ENCODE measurements at places on chromosomes 3 and 15. TPM values are rescaled to one million over a fixed set of nuclear protein-coding genes. Genes with fewer than 3 reads are reported as not detected.

The GPR62 gene
- not detected for total RNA-seq

The OR5K4 gene
- not detected for total RNA-seq

The LRRC31 gene
- total RNA-seq: 6.5 TPM

The LCTL gene
- not detected for total RNA-seq

The TRIM42 gene
- not detected for total RNA-seq

The CPN2 gene
- 3.5 TPM for total RNA-seq

DNA sequence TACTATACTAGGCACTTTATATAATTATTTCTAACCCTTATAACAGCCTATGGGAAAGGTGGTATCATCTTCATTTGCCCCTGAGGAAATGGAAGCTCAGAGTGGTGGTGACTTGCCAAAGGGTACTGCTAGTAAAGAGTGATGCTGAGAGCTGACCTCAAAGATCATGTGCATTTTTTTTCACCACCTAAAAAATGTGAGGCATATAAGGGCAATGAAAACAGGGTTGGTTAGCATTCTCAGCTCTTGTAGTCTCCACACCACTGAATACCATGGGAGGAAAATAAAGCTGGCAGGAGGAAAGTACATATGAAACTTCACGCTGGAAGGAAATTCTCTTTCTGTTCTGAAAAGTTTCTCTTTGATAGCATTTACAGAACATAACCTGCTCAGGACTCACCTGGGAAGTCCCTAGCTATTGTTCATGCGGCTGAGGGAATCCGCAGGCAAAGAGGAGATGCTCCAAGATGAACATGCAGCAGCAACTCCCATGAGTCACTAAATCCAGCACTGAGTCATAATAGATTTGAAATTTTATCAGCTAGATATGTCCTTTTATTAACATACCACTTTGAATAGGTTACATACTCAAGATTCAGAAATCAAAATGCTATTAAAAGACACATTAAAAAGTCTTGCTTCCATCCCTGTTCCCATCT lies 17.3 kb downstream of the FAIM start:
- no peak for DNase-seq

DNA sequence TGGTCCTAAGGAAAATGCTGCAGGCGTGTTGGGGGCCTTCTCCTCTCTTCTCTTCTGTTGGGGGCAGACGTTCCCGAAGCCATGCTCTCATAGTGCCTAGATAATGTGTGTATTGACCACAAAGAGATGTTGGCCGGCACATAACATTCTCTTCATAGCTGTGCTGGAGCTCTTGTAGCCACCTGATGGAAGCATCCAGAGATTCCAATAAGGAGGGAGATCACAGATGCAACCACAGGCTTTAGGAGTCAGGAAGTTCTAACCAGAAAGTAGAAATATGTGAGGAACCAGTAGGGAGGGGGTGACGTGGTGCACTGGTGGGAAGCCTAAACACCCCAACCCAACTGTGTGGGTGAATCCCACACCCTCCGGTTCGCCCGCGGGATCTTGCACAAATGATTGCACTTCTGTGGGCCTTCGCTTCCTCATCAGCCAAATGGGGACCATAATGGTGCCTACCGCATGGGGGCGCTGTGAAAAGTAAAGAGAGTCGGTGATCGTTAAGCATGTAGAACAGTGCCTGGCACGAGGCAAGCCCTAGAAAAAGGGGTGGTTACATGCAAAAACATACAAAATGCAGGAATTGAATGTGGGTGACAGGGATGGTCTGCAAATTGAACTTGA lies 87.8 kb downstream of the TOP2B start:
- DNase-seq: no peak

- no peak for DNase-seq
Observed at GRCh38 chr3:12413721-12414255, 70.5 kb upstream of the TSEN2 start.

- peak; percentile 26 for DNase-seq
Observed at GRCh38 chr3:195282961-195283360, 12.0 kb upstream of the XXYLT1 start.

GRCh38 chr3:41044523-41044922 lies 154.8 kb upstream of the CTNNB1 start:
- DNase-seq: no peak

DNA sequence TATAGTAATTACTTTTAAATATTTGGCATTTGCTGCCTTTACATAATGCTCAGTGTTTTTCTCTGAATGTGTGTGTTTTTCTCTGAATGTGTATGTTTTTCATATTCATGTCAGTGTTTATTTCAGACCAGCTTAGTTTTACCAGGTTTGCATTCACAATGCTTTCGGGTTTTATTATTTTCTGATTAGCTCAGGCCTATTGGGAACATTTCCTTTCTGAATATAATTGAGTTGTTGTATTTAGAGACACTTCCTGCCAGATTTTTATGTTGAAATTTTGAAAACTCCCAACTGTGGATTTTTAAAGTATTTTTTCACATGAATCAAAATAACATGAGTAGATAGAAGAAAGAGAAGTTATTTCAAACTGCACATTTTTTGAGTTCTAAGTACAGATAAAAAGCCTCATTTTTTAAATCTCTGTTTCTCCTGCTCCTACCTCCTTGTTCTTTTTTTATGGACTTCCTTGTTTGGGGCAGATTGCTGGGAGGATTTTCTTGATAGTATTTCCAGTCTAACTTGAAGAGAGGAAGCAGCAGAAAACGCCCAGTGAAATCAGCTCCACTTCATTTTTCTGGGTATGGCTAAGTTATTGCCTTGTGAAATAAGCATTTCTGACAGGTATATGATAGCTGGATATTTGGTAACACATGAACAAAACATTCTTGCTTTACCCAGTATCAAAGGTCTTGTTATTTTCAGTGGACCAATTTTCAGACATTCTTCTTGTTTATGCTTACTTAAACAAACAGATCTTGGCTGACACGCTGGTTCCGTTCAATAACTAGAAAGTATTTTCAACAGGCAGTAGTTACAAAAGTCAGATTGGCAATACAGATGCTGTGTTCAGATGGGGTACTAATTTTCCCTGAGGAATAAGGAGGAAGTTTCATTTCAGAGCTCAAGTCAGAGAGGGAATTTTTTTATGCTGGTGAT lies 70.7 kb downstream of the RIOX2 start:
- no peak for DNase-seq

GRCh38 chr15:52030010-52030409 lies 11.0 kb downstream of the MAPK6 start:
- no peak for DNase-seq

GRCh38 chr3:44359146-44359751 lies 20.7 kb downstream of the TCAIM start:
- DNase-seq: peak; percentile 11

DNA sequence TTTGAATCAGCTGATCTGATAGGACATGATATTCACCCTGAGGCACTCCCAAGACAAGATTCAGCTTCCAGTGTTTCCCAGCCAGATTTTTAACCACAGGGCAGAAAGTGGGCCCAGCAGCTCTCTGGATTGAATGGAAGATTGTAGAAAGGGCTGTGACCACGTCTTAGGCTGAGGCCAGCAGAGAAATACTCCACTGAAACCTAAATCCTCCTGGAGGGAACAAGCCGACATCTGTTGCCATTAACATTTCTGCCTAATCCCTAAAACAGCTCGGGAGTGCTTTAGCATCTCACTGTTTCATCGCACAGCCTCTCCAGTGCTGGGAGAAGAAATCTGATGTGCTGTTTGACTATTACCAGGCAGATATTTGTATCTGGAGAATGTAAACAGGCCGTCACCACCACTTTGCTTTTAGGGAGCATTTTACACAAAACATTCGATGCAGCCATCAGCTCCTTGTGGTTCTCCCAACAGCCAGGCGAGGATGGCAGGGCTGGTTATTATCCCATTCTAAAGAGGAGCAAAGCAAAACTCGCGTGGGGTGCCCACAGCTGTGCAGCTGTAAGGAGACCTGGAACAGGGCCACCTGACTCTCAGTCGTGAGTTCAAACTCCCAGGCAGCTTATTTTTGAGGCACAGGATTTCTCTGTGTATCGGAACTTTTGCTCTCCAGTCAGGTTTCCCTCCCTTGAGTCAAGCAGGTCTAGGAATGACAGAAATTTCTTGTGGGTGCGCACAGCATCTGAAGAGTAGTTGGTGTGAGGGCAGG lies 117.4 kb downstream of the LIPC start:
- DNase-seq: peak; percentile 53

All from hepatocyte (in vitro differentiated cells).